Activated CD8-positive, alpha-beta memory T cell treated with anti-CD3 and anti-CD28 coated beads for 24 hours (primary cell): ENCODE measurements at places on chromosomes 16 and 17.

- no peak for DNase-seq
Measured at GRCh38 chr17:19381361-19381740, 3.1 kb downstream of the MAPK7 start.

GRCh38 chr16:10617662-10618420, 37.4 kb upstream of the EMP2 start:
- DNase-seq = no peak

GRCh38 chr17:80871341-80871740, 120.3 kb upstream of the CHMP6 start:
- DNase-seq = no peak

GRCh38 chr17:5913641-5914040, 156.5 kb upstream of the WSCD1 start:
- no peak for DNase-seq

DNA sequence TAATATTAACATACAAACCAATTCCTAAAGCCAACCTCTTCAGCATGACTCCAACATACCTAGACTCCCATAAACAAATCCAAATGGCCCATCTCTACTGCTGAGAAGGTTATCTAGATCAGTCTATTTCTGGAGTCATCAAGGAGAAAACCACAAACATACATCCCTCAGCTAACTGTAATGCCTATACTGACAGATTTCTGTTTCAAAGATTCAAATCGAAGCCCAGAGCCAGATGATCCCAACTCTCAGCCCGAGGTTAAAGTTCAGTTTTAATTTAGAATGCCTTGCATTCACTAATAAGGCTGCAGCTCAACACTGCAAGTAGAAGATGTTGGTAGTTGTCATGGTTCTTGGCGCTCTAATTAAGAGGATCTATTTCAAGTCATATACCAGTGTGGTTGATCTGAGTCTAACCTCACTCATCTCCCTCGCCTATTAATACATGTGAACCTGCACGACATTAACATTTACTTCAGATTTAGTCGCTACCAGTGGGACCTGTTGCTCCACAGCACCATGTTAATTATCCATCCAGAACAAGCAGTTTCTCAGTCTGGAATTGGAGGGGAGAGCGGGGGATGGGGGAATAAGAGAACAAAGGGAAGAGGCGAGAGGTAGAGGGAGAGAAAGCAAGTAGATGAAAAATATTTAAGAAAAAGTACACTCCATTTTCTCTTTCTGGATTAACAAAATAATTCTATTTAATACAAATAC, 15.4 kb downstream of the PHF12 start:
- no peak for DNase-seq

DNA sequence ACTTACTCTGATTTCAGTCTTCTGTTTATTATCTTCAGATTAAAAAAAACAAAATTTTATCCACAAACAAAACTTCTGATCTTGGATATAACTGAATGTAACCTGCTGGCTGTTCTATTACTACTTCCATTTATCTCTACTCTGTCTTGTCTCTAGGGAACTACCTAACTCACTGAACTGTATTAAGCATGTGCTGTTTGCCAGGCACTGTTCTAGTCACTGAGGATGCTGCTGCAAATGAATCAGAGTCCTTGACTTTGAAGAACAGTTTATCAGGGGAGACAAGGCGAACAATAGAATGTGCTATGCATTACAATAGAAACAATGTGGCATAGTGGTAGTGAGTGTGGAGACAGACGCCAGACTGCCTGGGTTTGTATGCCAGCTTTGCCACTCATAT, 2.3 kb upstream of the ANKRD40 start:
- DNase-seq = no peak

DNA sequence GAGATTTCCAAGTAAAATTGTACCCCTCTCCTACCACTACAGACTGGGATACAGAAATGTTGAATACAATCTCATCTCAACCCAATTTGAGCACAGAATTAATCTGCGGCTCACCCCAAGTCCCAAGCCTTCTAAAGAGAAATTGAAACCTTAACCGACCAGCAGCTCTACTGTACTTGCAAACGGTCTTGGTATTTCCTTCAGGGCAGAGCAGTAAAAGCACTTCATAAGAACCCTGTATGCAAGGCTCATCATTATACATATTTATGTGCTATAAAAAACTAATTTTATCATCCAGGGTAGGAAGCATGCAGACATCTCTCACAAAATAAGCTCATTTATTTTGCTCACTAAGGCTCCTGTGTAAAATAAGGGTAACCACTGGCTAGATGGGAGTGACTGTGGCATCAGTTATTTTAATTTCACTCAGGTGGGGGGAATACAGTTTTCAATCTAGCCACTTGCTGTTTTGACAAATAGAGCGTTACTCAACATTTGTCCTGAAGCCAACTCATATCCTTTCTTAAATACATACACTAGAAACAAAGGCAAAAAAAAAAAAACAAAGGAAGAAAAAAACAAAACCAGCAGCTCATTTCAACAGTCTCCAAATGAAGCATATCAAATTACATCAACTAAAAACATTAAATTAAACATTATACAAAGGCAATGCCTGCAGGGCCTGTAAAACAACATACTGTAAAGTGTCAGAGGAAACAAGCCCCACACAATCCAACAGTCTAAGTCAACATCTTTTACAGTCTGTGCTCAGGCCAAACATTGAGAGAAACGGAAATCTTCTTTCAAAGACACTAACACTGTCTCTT, 65.0 kb downstream of the PARN start:
- no peak for DNase-seq

- DNase-seq = peak; percentile 85
Measured at GRCh38 chr16:84718-85406, 6.8 kb downstream of the MPG start.

DNA sequence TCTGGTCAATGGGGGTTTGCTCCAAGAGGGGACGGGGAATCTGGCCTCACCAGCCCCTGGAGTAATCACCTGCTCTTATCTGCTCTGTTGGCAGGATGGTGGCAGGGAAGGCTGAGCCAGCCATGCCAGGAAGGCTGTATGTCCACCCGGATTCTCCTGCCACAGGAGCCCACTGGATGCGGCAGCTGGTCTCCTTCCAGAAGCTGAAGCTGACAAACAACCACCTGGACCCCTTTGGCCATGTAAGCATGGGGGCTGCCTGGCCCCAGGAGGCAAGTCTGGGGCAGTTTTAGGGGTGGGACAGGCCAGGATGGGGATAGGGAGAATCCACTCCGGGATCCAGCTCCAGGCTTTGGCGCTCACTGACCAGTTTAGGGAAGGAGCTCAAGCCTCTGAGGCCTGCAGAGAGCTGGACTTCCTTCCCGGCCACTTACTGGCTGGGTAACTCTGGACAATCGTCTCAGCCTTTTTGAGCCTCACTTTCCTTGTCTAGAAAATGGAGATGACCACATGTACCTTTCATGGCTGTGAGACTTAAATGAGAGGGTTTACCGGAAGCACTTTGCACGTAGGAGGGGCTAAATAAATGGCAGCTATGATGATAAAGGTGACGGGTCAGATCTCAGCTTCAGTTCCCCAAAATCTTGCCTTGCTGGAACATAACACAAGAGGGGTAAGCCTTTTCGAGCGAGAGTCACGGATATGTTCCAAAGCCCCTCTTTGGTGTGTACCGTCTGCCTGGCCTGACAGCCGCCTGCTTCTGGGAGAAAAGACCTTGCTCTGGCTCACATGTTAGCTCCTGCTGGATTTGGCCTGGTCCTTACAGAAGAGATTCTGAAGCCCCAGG, 15.4 kb downstream of the TBX4 start:
- no peak for DNase-seq

DNA sequence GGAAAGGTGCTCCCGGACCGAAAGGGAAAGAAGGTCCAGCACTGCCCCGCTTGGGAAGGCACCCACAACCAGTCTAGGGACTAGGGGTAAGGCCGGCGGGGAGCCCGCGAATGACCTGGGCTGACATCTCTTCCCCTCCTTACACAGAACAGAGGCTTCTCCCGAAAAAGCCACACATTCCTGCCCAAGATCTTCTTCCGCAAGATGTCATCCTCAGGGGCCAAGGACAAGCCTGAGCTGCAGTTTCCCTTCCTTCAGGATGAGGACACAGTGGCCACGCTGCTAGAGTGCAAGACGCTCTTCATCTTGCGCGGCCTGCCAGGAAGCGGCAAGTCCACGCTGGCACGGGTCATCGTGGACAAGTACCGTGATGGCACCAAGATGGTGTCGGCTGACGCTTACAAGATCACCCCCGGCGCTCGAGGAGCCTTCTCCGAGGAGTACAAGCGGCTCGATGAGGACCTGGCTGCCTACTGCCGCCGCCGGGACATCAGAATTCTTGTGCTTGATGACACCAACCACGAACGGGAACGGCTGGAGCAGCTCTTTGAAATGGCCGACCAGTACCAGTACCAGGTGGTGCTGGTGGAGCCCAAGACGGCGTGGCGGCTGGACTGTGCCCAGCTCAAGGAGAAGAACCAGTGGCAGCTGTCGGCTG, 1.5 kb downstream of the CNP start:
- DNase-seq = no peak

DNA sequence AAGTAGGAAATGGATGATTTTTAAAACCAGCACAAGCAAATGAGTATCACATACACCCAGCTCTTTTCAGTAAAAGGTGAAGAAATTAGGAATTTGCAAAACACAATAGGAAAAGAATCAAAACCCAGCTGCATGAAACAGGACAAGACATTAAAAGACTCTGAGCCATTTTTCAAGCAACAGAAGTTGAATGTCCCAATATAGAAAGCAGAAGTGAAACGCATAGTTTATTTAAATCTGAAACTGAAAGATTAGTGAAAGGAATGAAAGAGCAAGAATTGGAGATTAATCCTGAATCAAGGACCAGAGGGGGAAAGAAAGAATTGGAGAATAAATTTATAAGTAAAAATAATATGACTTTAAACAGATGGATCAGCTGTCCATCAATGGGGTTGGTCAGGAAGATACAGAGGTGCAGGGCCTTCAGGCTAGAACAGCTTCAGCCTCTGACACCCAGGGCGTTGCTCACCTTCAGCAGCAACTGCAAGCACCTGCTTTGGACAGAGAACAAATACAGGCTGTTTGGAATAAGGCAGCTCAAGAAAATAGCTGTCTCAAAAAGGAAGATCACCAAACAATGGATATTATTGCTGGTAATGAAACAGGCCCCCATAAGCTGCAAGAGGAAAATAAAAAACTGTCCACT, 3.9 kb upstream of the ARHGAP17 start:
- no peak for DNase-seq

GRCh38 chr17:79799538-79800324, 2.9 kb upstream of the CBX8 start:
- no peak for DNase-seq

DNA sequence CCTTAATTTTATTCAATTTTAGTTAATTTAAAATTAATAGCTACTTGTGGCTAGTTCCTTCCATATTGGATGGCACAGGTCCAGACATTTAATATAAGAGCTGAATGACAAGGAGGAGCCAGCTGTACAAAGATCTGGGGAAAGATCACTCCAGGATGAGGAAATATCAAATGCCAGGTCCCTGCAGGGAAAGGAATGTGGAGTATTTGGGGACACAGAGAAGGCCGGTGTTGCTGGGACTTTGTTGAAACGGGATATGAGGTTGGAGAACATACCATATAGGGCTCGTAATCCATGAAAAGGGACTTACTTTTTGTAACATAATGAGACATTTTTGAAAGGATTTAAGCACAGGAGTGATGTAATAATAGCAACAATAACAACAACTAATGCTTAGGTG, 426.8 kb downstream of the HS3ST4 start:
- DNase-seq = no peak

- DNase-seq = no peak
Measured at GRCh38 chr17:8500609-8501008, 64.9 kb downstream of the NDEL1 start.

- peak; percentile 86 for DNase-seq
Measured at GRCh38 chr16:84277244-84277823, 17.3 kb upstream of the WFDC1 start.

- DNase-seq = no peak
Measured at GRCh38 chr17:80780381-80781198, 211.1 kb upstream of the CHMP6 start.

DNA sequence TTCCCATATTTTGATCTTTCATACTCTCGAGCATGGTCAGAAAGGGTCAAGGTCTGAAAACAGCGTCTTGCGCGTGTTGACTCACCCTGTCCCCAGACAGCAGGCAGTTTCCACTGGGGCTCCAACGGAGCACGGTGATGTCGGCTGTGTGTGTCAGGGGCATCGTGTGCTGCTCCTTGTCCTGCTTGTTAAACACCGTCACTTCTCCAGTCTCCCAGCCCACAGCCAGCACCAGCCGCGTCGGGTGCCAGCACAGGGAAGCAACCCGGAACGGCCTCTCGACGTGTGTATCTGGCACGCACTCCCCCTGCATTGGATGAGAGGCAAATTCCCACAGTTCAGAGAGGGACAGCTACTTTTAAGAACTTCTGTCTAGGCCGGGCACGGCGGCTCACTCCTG, 9.6 kb downstream of the IFT140 start:
- DNase-seq = no peak

- DNase-seq = no peak
Measured at GRCh38 chr17:1989135-1989534, 36.0 kb downstream of the RTN4RL1 start.

DNA sequence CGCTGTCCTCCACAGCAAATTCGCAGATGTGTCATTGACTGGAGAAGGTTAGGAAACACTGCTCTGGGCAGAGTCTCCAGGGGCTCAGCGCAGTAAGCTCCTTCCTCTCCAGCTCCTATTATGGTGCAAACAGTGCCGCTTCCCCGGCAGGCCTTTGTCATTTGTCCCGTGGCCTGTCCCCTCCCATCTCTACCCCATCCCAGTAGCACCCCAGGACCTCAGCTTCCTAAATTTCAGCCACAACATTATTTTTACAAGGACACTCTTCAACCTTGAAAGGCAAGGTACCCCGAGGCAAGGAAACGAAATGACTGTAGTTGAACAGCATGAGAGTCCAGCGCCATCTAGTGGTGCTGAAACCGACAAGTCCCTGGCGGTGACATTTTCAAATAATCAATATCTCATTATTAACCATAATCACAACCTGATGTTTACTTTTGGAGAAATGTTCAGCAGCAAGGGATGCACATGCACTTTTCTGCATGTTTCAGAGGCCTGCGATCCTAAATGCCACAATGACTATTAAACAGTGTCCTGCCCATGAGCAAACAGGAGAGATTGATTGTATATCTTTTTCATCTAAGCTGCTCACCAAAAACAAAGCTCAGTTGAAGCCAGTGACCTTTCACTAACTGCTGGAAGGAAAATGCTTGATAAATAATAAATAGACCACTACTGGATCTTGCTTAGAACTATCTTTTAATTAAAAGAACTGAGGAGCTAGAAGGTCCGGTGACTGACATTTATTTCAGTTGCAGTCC, 16.5 kb downstream of the MRPS23 start:
- DNase-seq = peak; percentile 79

- DNase-seq = no peak
Measured at GRCh38 chr17:72631568-72631948, 460.9 kb downstream of the SLC39A11 start.

DNA sequence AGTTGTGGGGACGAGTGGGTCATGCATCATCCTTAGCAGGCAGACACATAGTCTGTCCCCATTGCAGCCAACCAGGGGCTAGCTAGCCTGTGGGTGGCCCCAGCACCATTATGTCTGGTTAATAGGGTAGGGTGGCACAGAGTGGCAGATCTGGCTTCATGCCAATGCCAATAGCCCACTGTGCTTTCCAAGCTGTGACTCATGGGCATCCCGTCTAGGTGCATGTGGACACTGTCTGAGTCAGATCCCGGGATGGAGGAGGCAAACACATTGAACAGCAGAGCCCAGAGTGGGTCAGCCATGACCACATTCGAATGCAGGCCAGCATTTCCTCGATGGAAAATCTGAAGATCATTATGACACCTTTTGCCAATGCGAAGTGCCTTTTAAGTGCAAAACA, 2.5 kb downstream of the HS3ST2 start:
- no peak for DNase-seq
